Thoracic aorta (tissue), 2 donors: ENCODE measurements at places on chromosomes 16 and 17. TPM values are rescaled to one million over a fixed set of nuclear protein-coding genes. Genes with fewer than 3 reads are reported as not detected.

DNA sequence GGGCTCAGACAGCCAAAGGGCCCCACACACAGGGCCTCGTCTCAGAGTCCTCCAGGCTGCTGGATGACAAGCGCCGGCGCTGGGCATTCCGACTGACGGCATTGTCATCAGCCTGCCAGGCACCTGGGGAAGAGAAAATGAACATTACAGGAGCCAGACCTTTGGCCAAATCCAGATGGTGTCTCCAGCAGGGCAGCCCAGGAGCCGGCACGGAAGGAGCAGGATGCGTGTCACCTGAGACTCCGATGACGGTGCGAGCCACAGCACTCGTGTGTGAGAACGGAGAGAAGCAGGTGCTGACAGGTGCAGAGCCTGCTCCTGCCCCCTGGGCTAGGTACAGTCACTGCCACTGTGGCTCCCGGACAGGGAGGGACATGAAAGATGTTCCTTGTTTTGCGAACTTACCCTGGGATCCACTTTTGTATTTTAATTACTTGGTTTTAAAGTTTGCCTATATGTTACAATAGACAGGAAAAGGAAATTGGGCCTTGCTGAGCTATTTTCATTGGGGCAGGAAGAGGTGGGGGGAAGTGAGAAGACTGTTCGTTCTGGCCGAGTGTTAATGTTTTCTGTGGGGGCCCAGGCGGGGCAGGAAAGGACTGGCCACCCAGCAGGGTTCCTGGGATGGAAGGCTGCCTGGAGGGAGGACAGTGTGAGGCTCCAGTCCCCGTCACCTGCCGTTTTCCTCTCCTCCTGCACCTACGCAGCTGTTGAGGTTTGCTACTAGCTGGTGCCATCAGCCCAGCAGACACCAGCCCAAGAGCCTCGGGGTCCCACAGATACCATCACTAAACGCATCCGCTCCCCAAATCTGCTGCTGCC, 4.4 kb upstream of the FOXJ1 start:
- DNase-seq: no peak

GRCh38 chr16:59330019-59330670, 596.0 kb upstream of the GOT2 start:
- DNase-seq: no peak

Gene CCL17
- not detected for total RNA-seq

DNA sequence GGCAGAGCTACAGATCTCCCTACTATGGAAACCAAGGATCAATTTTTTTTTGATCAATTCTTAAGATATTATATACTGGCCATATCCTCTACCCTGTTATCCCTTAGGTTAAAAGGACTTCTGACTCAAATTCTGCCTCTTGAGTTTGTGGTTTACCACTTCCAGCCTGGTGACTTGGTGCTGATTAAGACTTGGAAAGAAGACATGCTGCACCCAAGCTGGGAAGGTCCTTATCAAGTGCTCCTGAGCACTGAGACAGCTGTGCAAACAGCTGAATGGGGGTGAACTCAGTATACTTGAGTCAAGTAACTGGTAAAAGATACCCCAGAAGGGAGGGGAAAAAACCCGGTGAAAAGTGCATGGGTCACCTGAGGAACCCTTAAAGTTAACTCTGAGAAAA, 20.5 kb upstream of the SPACA3 start:
- no peak for DNase-seq

Gene PLXDC1
- 7.0 TPM for total RNA-seq

Gene SLC16A13
- not detected for total RNA-seq

Gene CMTM4
- 12.0 TPM for total RNA-seq

Gene LGALS9
- total RNA-seq: 34.8 TPM

DNA sequence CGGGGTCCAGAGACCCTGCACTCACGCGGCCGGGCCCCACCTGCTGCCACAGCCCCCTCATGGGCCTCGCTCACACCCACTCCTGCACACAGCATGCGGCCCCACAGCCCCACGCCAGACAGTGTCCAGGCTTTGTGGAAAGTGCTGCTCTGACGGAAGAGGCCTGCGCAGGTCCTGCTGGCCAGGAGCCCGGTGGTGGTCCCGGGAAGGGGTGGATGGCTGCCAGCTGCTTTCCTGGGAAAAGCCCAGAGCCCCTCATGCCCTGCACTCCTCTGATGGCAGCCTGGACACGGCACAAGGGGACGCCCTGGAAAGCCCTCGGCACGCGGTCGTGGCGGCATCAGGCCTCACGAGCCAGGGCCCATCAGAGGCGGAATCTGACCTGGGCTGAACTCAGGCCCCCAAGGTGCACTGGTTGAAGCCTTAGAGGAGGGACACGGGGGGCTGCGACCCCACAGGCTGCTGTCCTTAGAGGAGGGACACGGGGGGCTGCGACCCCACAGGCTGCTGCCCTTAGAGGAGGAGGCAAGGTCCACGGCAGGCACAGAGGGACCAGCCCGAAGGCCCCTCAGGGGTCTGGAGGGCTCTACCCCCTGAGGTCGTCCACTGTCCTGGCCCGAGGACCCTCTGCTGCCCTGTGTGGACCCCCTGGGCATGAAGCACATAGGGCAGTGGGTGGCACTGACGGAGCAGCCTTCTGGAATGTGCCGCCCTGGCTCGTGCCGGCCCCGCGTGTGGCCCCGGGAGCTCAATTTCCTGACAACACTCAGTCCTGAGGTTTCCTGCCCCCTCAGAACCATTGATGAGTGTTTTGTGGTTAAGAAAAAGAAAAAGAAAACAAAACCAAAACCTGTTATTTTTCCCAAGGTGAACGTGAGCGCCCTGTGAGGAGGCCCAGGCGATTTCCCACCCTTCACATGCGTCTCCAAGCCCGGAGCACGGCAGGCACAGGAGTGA, 22.1 kb downstream of the SOX8 start:
- DNase-seq: no peak

DNA sequence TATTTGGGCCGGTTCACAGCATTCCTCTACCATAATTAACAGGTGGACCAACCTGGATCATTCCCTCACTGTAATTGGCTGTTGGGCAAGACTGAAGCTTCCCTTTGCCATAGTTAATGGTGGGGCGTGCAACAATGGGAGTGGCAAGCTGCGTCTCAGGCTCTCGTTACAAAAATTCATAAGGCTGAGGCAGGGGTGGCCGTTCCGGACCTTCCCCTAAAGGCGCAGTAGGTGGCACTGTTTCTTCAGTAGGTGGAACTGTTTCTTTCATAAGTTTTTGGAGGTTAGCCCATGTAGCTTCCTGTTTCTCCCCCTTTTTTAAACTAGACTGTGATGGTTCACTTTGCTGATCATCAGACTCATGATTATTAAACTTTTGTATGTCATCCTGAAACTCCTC, 17.0 kb upstream of the TMC5 start:
- DNase-seq: no peak

DNA sequence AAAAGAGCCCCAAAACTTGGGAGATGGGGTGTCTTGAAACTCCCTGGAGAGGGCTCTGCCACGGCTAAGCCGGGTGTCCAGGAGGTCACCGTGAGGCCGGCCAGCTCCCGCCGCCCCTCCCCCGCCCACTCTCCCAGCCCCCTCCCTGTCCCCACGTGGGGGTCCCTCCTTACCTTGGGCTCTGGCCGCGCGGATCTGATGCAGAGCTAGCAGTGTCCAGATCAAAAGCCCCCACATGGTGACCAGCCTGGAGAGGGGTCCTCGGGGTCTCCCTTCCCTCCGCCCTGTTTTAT, 447 bp downstream of the SDK2 start:
- DNase-seq: no peak

Gene ATP6V0A1
- 63.2 TPM for total RNA-seq

DNA sequence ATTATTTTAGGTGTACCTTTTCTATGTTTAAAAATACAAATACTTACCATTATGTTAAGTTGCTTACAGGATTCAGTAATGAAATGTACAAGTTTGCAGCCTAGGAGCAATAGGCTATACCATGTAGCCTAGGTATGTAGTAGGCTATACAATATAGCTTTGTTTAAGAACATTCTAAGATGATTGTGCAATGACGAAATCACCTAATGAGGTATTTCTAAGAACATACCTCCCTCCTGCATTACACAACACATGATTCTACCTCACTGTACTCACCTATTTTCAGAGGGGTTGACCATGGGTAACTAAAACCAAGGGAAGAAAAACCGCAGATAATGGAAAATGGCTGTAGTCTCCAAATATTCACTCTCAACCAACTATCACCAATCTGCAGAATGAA, 35.3 kb upstream of the TBC1D3K start:
- no peak for DNase-seq

GRCh38 chr16:8230497-8230896, 359.8 kb downstream of the TMEM114 start:
- no peak for DNase-seq

Gene TBC1D3C
- not detected for total RNA-seq

GRCh38 chr16:3748307-3748706, 31.0 kb upstream of the TRAP1 start:
- DNase-seq: no peak

DNA sequence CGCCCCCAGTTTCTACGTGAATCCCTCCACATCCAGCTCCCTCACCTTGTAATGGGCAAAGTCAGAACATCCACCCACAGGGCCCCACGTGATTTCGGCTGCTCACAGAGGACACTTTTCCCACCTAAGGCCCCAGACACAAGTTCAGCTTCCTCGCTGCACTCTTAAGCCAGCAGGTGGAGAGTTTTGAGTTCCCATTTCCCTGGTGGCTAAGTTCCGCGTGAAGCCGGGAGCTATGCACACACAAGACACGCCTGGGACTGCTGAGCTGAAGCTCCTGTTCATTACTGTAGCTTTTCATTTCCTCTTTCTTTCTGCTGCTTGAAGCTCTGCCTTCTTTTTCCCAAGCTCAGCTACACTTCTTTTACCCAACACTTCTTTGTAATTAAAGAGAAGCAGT, 273.8 kb downstream of the NPIPA8 start:
- no peak for DNase-seq

DNA sequence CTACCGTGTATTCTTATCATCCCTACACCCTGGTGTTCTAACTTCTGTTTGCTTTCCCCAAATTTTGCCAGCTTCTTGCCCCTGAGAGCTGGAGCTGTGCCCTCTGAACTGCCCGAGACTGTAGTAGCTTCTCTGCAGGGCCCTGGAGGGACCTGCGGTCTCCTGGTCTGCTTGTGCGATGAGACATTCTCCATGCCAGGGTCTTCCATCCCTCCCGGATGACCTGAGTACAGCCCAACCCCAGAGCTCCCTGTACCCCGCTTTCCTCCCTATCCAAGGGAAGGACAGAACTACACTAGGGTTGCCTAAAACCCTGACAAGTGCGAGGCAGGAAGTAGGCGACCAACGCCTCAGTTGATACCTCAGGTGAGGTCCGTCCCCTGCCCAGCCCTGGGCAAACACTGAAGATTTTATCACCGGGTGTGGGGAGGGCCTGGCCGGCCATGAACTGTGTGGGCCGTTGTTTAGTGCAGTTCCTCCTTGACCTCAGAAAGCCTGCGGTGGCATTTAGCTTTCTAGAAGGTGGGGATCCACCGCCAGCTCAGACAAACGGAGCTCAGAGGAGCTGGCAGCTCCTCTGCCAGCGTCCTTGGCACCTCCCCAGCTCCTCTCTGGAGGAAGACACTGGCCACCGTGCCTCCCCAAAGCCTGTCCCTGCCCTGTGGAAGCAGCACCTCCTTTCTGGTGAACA, 13.7 kb downstream of the CANT1 start:
- DNase-seq: no peak

Gene AANAT
- not detected for total RNA-seq

- DNase-seq: no peak
These were observed 39.8 kb downstream of the NF1 start for GRCh38 chr17:31134576-31134975.

Gene SPIRE2
- total RNA-seq: not detected

Gene C1QL1
- not detected for total RNA-seq

Gene EPX
- total RNA-seq: not detected

DNA sequence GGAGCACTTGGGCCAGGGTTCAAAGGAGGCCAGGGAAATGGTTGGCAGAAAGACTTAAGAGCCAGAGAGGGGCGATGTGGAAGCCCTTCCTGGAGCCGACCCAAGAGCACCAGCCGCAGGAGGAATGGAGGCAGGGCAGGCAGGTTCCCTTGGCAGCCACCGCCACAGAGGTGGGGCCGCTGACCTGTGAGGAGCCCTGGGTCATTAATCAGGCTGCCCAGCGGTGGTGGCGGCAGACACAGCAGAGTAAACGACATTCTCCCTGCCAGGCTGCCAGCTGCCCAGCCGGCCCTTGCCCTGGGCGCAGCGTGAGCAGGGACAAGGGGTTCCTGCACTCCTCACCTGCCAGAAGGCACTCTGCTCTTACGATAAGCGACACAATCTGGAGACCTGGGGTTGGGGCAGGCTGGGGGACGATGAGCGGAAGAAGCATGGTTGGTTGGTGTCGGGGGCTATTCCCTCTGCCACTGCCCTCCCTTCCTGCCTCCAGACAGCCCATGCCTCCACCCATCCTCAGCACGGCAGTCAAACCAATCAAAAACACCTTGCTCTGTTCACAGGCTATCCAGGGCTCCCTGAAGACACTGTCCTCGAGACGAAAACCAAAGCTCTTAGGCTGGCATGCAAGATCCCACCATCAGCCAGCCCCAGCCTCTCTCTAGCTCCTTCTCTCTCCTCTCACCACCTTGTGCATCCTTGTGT, 40.9 kb downstream of the PLXDC1 start:
- DNase-seq: no peak

- DNase-seq: no peak
These were observed 184.8 kb downstream of the CCDC182 start for GRCh38 chr17:57560319-57560705.
